ENCODE measurements at places on chromosomes 3 and 15. TPM values are rescaled to one million over a fixed set of nuclear protein-coding genes. Genes with fewer than 3 reads are reported as not detected.

GRCh38 chr3:190064112-190064511 lies 56.6 kb downstream of the P3H2 start:
- DNase-seq: no peak

The MAP1A gene
- 35.7 TPM for total RNA-seq

DNA sequence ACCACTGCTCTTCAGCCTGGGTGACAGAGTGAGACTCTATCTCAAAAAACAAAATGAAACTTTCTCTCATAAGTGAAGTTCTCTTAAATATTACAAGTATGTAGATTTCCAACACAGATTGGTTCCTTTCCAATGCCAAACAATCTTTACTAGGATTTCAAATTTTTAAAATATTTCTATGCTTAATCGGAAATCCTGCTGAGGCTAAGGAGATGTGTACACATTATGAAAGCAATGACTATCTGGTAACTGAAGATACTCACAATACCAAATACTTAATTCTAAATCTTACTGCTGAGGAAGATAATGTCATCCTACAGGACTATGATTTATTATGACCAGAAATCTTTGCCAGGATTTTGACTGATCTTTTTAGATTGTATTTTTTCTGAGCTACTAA lies 255.6 kb upstream of the ZNF717 start:
- DNase-seq: no peak

DNA sequence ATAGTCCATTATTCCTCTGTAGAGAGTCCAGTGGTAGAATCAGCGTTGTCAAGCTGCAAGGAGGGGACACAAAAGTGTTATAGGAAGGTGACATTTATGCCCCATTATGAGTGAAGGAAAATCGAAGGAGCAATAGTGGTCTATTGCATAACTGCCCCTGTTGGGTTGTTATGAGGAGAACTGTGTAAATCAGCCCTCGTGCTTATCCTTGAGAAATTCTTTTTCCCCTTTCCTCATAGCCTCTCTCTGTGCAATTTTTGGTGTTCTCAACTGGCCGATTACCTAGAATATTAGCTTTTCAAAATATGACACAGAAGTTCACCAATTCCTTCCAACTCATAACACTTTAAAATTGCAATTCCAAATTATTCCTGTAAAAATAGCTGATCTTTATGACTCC lies 286.6 kb downstream of the RBMS3 start:
- DNase-seq: no peak

DNA sequence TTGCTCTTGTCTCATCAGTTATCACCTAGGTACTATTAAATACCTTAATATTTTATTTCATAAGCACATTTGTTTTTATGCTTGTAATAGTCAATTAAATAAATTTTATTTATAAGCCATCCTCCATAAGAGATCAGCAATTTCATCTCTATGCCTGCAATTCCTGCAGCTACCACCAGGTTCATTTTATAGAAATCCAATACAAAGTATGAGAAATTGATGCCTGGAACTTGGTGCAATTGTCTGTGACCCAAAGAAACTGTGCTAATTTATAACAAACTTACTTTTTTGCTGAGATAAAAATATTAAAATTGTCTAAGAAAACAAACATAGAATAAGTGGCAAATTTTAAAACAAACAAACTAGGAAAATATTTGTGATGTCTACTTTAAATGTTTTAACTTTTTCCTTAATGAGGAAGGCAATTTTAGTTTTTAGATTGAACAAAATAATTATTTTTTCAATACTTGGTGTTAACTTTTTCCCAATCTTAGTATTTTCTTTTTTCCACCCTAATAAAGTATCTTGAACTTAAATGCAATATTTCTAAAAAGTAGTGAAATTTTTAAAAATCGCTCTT lies 1026.6 kb downstream of the ROBO1 start:
- DNase-seq: no peak

DNA sequence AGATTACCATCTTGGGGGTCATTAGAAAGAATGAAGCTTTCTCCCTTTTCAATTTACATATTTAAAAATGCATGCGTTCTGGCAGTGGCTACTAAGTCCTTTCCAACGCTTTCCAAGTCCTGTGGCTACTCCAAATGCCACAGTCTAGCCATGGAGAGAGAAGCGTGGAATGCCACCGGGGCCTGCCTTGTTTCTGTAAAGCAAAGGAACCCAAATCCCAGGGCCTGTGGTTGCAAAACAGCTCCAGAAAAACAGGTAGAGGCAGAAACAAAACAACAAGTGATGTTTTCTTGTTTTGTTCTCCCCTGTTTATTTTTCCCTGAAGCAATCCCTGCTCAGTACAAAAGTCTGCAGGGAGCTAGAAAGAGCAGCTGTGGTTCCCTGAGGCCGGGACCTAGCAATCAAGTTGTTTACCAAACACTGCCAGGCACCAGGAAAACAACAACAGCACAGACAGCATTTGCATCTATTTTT lies 85.5 kb downstream of the FOXP1 start:
- DNase-seq: no peak

DNA sequence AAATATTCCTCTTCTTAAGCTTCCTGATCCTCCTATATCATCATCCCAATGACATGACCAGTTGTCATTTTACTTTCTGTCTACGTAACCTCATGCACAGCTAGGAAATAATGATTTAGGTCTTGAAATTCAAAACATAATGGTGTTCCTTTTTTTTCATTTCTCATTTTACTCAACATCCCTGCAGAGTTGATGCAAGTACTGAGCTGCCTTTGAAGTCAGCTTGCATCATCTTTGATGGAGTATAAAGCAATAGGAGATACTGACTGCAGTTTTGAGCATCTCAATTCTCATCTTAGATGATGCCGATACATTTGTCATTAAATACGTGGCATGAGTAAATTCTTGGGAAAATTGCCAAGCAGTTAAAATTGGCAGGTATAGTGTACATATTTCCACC lies 346.1 kb downstream of the ZIC1 start:
- DNase-seq: no peak

The GOLGA8O gene
- not detected for total RNA-seq

The MTFMT gene
- total RNA-seq: 16.1 TPM

- no peak for DNase-seq
Observed at GRCh38 chr3:182697345-182697919, 95.9 kb upstream of the ATP11B start.

DNA sequence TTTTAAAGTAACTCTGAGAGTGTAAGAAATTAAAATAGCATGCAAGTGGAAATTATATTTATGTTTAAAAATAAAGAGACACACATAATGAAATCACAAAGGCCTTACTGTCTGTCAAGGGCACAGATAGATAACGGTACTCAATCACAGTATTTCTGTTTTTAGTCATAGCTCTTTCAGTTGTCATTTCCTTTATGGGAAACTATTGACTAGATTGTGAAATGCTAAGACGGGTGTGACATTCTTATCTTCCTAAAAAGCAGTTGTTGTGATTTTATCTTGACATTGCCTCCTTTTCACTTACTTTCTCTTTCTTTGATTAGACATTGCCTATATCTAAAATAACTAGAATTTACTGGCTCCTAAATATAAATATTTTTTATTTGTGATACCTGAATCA lies 100.1 kb upstream of the PLSCR5 start:
- no peak for DNase-seq

GRCh38 chr3:98680723-98681122 lies 82.4 kb upstream of the ST3GAL6 start:
- DNase-seq: no peak

The SMAD6 gene
- total RNA-seq: 1.9 TPM

- DNase-seq: no peak
Observed at GRCh38 chr3:9064850-9065249, 101.6 kb upstream of the RAD18 start.

DNA sequence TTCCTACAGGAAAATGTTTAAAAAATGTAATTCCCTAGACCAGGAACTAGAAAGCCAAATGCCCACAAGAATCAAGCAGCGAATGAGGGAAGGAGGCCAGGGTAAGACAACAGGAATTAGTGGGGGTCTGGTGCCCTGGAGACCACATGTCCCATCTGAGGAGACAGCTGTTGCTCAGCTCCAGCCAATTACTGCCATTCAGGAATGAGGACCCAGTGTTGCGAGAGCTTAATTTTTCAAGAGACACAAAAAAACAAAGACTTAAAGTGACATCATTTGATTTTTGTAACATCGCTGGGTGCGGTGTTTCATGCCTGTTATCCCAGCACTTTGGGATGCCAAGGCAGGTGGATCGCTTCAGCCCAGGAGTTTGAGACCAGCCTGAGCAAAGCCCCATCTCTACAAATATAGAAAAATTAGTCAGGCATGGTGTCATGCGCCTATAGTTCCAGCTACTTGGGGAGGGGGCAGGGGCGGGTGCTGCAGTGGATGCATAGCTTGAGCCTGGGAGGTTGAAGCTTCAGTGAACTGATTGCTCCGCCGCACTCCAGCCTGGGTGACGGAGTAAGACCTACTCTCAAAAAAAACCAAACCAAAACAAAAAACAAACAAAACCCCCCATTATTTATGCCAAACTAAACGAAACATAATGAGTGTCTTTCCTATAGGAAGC lies 52.8 kb upstream of the LRIG1 start:
- DNase-seq: no peak

GRCh38 chr3:159273608-159274007 lies 471.8 kb downstream of the MFSD1 start:
- no peak for DNase-seq

The CEMIP gene
- 4.4 TPM for total RNA-seq

DNA sequence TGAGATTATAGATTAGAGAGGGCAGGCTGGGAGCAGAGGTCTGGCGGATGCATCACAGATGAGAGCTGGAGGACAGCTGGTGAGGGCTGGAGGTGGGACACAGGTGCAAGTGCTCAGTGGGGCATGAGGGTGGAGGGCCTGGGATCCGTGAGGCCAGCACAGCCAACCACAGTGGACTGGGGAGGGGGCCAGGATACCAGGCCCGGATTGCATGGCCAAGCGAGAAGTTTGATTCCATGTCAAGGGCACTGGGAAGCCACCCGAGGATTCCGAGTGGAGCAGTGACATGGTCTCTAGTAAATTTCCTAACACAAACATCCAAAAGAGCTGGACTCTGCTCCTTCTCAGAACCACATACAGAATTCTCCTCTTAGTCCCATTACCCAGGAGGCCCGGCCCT lies 44.0 kb upstream of the SLC41A3 start:
- no peak for DNase-seq

DNA sequence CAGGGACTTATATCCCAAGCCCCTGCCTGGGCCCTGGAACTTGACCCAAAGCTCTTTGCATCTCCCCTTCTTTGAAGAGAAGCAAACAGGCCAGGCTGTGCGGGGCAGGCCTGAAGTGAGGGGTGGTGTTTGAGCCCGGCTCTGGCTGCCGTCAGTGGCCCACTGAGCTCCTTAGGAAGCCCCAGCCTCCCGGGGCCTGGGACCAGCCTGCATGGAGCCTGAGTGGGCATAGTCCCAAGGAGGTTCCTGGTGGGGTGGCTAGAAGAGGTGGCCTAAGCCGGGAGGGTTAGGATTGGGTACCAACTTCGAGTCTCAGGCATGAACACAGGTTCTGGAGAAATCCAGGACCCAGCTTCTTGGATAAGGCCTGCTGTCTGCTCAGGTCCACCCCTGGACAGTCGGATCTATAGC lies 6.4 kb downstream of the TMIE start:
- no peak for DNase-seq

- DNase-seq: no peak
Observed at GRCh38 chr3:125257536-125257935, 45.0 kb upstream of the SLC12A8 start.

GRCh38 chr15:100601163-100601562 lies 821 bp downstream of the LINS1 start:
- DNase-seq: no peak

The AMT gene
- 0.62 TPM for total RNA-seq

- no peak for DNase-seq
Observed at GRCh38 chr3:28936154-28936553, 344.7 kb upstream of the RBMS3 start.

DNA sequence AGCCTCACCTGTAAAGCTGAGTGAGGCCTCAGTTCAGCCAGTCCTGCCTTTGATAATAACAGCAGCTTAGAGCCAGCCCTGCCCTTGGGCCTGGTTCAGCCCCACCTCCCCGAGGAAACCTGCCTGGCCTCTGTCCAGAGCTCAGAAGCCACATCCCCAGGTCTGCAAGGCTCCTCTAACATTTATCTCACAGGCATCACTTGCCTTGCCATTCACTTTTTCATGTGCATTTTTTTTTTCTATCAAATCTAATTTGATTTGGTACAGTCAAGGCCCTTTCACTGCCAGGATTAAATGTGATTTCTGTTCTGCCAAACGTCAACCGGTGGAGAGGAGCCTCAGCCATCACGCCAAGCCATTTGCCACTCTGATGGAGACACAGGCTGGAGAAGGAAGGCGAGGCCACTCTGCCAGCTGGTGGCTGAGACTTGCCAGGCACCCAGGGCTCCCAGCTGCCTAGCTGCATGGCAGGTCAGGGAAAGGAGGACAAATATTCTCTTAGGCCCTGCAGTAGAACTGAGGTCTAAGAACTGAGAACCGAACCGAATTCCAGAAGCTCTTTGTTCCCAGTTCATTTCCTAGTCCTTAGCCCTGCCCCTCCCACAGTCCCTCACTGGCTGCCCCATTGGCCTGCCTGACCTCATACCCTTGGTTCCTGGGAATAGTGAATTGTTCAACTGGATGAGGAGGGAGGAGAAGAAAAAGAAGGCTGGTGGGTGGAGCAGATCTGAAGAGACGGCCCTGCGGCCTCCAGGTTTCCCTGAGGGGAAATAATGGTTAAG lies 76.4 kb downstream of the SPSB4 start:
- DNase-seq: no peak

DNA sequence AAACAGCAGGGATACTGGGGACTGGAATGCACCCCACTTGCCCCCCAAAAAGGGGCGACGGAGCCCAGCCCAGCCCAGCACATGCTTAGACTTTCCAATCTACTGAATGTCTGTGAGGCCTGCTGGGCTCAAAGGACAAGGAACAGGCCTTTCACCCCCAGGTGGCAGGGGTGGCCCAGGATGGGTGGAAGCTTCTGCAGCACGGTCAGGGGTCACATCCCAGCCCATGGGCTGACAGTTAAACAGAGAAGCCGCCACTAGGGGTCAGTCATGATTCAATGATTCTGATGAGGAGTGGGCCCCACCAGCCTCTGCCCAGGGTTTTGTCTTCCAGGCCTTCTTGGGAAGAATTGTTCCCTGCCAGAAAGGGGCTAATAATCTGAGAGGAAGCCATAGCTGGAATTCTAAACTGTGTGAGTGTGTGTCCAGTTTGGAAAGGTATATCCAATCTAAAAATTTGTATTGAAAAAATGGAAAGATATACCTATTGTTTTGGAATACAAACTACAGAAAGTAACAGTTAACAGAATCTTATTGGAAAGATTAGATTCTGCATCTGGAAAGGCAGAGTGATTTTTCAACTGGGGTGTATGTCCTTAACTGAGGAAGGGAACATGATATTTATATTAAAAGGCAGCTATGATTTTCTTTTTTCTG lies 2.2 kb downstream of the CHRNB4 start:
- DNase-seq: no peak

The GPR27 gene
- total RNA-seq: 53.0 TPM

The NSMCE3 gene
- total RNA-seq: 12.8 TPM

- no peak for DNase-seq
Observed at GRCh38 chr3:53350652-53351051, 3.3 kb upstream of the DCP1A start.

Data from occipital lobe (tissue), 3 donors.